ENCODE measurements at places on chromosomes 4 and X.

GRCh38 chr4:76246025-76246424 lies 5.5 kb upstream of the FAM47E start:
- no peak overlapping the region for H3K27ac ChIP-seq
- peaks cover 2% of the 10 kb centered on the region for H3K4me1 ChIP-seq
- H3K36me3 ChIP-seq, result no peaks in the 10 kb centered on the region
- H3K4me3 ChIP-seq, result no peak overlapping the region
- no peak for DNase-seq

- H3K4me3 ChIP-seq, result no peak overlapping the region
- DNase-seq, result no peak
- no peaks in the 10 kb centered on the region for H3K27me3 ChIP-seq
- no peaks in the 10 kb centered on the region for H3K36me3 ChIP-seq
- H3K4me1 ChIP-seq, result no peaks in the 10 kb centered on the region
Observed at GRCh38 chr4:51998837-51999236, 21.3 kb downstream of the LRRC66 start.

- no peak for DNase-seq
- H3K4me1 ChIP-seq, result no peaks in the 10 kb centered on the region
- no peak overlapping the region for H3K4me3 ChIP-seq
- no peak overlapping the region for H3K27ac ChIP-seq
Observed at GRCh38 chrX:122703762-122704161, 480.3 kb upstream of the GRIA3 start.

- H3K27me3 ChIP-seq, result no peaks in the 10 kb centered on the region
- H3K4me1 ChIP-seq, result no peaks in the 10 kb centered on the region
- no peak overlapping the region for H3K4me3 ChIP-seq
- H3K36me3 ChIP-seq, result no peaks in the 10 kb centered on the region
- no peak overlapping the region for H3K27ac ChIP-seq
- DNase-seq, result no peak
Observed at GRCh38 chr4:156762851-156763250, 208.7 kb downstream of the PDGFC start.

DNA sequence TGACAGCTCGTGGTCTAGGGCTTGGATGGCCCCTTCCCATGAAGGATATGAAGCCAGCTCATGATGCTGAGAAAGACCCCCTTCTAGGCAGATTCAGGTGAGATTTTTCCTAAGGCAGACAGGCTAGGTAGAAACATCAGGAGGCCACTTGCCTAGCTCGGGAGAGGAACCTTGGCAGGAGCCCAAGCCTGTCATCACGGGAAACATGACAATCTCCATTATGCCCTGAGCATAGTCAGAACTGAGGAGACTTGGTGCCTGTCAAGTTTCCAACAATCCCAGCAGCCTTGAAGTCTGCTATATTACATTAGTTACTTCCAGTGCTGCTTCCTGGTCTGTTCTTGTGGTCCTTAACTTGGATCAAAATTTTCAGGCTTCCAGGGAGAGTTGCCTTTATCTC lies 18.7 kb upstream of the WDR1 start:
- DNase-seq, result no peak
- H3K27ac ChIP-seq, result no peak overlapping the region
- H3K4me1 ChIP-seq, result no peaks in the 10 kb centered on the region
- no peaks in the 10 kb centered on the region for H3K36me3 ChIP-seq
- no peaks in the 10 kb centered on the region for H3K27me3 ChIP-seq

DNA sequence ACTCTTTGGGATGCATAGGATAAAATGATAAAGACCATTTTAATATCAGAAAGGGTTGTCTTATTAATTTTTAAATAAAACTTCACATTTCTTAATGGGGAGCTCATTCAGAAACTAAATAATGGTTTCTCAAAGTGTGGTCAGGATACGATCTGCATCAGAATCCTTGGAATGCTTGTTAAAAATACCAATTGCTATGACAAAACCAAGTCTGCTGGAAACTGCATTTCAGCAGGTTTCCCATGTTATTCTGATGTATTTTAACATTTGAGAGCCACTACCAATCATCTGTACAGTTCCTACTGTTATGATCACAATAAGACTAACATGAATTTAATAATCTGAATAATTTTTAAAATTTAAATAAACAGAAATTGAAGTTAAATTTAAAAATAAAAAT lies 115.1 kb downstream of the SOWAHB start:
- no peak overlapping the region for H3K4me3 ChIP-seq
- DNase-seq, result no peak
- no peaks in the 10 kb centered on the region for H3K36me3 ChIP-seq
- no peaks in the 10 kb centered on the region for H3K27me3 ChIP-seq
- no peak overlapping the region for H3K27ac ChIP-seq

GRCh38 chrX:13285693-13286092 lies 34.2 kb downstream of the ATXN3L start:
- H3K36me3 ChIP-seq, result no peaks in the 10 kb centered on the region
- no peaks in the 10 kb centered on the region for H3K27me3 ChIP-seq
- H3K4me3 ChIP-seq, result no peak overlapping the region
- DNase-seq, result no peak
- no peaks in the 10 kb centered on the region for H3K4me1 ChIP-seq
- no peak overlapping the region for H3K27ac ChIP-seq

DNA sequence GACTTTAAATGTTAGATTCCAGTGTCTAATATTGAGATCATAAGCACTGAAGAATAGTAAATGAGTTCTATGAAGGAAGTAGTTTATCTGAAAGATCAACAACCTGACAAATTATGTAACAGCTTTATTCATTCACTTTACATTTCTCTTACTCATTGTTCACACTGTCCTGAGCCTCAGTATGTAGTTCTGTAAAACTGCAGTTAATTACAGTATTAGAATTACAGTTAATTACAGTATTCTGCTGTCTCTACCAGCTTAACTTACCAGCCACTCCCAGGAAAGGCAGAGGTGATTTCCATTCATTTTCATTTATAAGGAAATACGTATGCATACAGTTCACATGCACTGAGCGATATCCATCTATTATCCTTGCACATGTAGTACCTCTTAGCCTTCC lies 32.7 kb downstream of the NFKB1 start:
- no peaks in the 10 kb centered on the region for H3K27me3 ChIP-seq
- H3K4me3 ChIP-seq, result no peak overlapping the region
- H3K36me3 ChIP-seq, result peaks cover 56% of the 10 kb centered on the region
- peaks cover 4% of the 10 kb centered on the region for H3K4me1 ChIP-seq
- DNase-seq, result no peak
- H3K27ac ChIP-seq, result no peak overlapping the region

DNA sequence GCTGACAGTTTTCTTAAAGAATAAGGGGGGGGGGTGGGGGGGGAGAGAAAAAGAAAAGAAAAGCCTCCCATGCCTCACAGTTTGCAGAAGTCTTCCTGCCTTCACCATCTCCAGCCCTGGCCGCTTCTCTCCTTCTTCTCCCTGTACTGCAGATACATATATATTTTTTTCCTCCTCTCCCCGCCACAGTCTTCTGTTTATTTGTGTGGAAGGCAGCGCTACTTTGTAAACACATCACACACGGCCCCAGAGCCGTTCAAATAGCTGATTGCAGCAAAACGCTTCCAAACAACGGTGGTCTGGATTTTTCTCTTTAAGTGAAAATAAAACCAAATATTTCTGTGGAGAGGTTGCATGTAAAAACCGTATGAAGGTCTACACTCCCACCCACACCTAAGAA lies 732 bp downstream of the NLGN4X start:
- H3K36me3 ChIP-seq, result no peaks in the 10 kb centered on the region
- no peak overlapping the region for H3K27ac ChIP-seq
- peaks cover 26% of the 10 kb centered on the region for H3K27me3 ChIP-seq

DNA sequence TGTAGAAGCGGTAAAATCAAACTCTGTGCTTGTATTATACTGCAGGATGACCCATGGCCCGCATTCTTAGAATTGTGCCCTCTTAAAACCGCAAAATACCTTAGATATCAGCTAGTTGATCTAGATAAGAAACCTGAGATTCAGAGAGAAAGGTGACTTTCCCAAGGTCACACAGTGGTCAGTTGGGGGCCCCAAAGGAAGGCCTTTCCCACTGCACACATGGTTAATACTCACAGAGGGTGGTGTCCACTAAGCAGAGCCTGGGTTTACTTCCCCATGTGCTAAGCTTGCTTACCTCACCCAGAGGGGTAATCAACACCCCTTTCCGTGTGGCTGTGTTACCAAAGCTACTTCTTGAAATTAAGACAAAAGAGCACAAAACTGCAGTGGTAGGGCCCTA lies 66.3 kb downstream of the RBM47 start:
- H3K4me3 ChIP-seq, result no peak overlapping the region
- no peaks in the 10 kb centered on the region for H3K27me3 ChIP-seq
- H3K36me3 ChIP-seq, result no peaks in the 10 kb centered on the region
- no peaks in the 10 kb centered on the region for H3K4me1 ChIP-seq

DNA sequence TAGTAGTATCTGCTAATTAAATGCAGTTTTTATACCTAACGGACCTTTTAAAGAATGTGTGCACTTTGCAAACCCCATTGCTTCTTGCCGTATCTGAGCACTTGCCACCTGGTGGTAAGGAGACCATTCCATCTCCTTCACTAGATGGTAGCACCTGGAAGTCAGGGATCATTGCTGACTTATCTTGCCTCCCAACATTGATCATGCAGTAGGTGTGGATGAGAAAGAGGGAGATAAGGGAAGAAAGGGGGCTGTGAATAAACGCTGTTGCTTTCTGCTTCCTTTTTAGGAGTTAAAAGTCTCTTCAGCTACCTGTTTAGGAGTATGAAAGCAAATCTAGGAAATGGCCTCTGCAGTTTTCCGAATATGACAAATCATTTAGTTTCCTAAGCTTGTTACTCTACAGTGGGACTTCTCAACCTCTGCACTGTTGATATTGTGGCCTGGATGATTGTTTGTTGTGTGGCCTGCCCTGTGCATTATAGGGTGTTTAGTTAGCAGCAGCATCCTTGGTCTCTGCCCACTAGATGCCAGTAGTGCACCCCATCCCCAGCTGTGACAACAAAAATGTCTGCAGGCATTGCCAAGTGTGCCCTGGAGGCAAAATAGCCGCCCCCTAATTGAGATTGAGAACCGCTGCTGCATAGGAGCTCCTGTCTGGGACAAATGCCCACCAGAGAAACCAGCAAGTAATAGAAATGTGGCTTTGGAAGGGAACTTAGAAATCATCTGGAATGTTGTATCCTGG lies 38.8 kb downstream of the GAB1 start:
- no peak for DNase-seq
- H3K27me3 ChIP-seq, result no peaks in the 10 kb centered on the region
- no peaks in the 10 kb centered on the region for H3K36me3 ChIP-seq
- H3K27ac ChIP-seq, result no peak overlapping the region

GRCh38 chr4:73988061-73988460 lies at the start of gene PPBP:
PPBP (minus strand) TSS chr4:73988190; CDS start chr4:73988103, 87 bp downstream.
- DNase-seq, result no peak
- H3K36me3 ChIP-seq, result no peaks in the 10 kb centered on the region
- H3K27ac ChIP-seq, result no peak within 1 kb of the TSS
- no peaks in the 10 kb centered on the region for H3K4me1 ChIP-seq
- H3K4me3 ChIP-seq, result no peak within 1 kb of the TSS

DNA sequence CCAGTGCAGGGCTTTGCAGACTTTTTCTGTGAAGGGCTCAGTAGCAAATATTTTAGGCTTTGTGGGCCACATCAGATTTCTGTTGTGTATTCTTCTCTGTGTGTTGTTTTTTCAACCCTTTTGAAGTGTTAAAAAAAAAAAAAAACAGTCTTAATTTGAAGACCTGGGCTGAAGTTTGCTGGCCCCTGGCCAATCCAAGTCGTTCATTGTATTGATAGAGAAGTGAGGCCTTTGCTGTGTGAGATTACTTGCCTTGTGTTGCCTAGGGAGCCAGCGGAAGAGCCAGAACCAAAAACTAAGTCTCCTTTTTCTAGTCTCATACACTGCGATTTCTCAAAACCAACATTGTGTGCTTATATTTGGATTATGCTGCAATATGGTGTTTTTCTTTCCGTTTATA lies 46.9 kb downstream of the MTM1 start:
- H3K27me3 ChIP-seq, result no peaks in the 10 kb centered on the region
- DNase-seq, result no peak
- no peaks in the 10 kb centered on the region for H3K4me1 ChIP-seq
- H3K36me3 ChIP-seq, result peaks cover 39% of the 10 kb centered on the region

DNA sequence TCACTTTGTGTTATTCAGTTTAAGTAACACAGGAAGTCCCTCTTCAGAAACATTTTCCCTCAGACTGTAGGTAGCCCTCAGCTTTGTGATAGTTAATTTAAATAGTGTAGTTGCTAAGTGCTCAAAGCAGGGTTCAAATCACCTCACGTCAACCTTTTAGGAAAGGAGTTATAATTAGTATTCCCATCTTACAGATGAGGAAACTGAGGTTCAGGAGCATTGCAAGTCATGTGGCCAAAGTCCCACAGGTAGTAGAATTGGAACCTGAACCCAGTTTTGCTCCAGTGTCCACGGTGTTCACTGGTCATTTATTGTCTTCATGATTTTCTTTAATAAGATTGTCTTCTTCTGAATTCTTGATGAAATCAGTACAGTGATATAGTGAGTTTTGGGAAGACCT lies 4.3 kb upstream of the DCHS2 start:
- no peak overlapping the region for H3K27ac ChIP-seq
- H3K27me3 ChIP-seq, result peaks cover 49% of the 10 kb centered on the region
- no peak for DNase-seq

- H3K4me1 ChIP-seq, result no peaks in the 10 kb centered on the region
- H3K27ac ChIP-seq, result no peak overlapping the region
- H3K36me3 ChIP-seq, result no peaks in the 10 kb centered on the region
- H3K4me3 ChIP-seq, result no peak overlapping the region
- no peaks in the 10 kb centered on the region for H3K27me3 ChIP-seq
Observed at GRCh38 chr4:36944232-36944631, 300.3 kb upstream of the NWD2 start.

DNA sequence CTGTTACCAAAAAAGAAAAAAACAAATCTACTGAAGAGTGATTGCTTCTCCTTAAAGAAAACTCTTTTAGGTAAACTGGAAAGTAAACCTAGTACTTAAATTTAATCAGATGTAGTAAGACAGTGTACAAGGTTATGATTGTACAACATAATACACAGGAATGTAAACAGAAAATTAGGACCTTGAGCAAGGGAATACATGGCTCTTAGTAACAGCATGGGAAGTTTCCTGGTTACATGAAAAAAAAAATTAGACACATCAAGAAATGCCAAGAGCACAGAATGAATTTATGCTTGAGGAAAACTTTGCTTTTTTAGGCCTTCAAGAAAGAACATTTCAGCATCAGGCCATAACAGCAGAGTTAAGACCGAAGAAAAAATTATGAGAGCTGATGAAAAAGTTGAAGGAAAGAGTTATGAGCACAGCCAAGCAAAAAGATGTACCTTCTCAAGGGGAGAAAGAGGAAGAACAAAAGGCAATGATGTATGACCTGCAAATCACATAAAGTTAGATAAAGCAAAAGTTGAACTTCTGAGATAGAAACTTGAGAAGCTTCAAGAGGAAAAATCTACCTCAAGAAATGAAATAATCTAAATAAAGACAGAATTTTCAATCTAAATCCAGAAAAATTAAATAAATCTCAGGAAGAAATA lies 311.6 kb downstream of the GALNTL6 start:
- no peaks in the 10 kb centered on the region for H3K36me3 ChIP-seq
- H3K4me1 ChIP-seq, result no peaks in the 10 kb centered on the region
- no peaks in the 10 kb centered on the region for H3K27me3 ChIP-seq

DNA sequence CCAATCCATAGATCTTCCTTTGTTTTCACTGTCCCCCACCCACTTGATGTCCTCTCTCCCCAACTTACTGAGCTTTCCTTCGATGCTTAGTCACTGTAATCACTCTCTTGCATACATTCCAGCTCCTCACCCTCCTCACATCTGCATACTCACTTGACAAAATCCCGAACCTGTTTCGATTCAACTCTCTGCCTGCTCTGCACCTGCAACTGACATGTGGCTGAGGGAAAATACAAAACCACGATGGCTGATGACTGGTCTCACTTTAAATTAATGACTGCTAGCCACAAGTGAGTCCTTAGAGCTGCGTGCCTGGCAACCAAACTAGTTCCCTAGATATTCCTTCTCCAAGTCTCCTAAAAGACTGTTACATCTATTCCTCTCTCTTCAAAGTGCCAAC lies 70.4 kb upstream of the FHL1 start:
- no peak for DNase-seq
- H3K4me1 ChIP-seq, result no peaks in the 10 kb centered on the region
- H3K4me3 ChIP-seq, result no peak overlapping the region
- H3K27ac ChIP-seq, result no peak overlapping the region
